ENCODE measurements at places on chromosomes 13 and 19. TPM values are rescaled to one million over a fixed set of nuclear protein-coding genes. Genes with fewer than 3 reads are reported as not detected.

Gene PAK4
- 16.7 TPM for total RNA-seq

Gene CCDC122
- 7.3 TPM for total RNA-seq

Gene GSX1
- not detected for total RNA-seq

Gene CBARP
- total RNA-seq, result 7.6 TPM

Gene CYP2S1
- total RNA-seq, result not detected

Gene EFNB2
- 36.6 TPM for total RNA-seq

Gene TBC1D17
- 36.3 TPM for total RNA-seq

Gene GGACT
- total RNA-seq, result 11.3 TPM

Gene ZNF625
- 11.5 TPM for total RNA-seq

Gene TIMM29
- total RNA-seq, result 24.2 TPM

Gene LRRC25
- total RNA-seq, result not detected

Gene MEGF8
- 54.4 TPM for total RNA-seq

Gene NKPD1
- 0.13 TPM for total RNA-seq

Gene SRRM5
- total RNA-seq, result 0.27 TPM

Gene HSPBP1
- total RNA-seq, result 22.7 TPM

Gene RNF17
- total RNA-seq, result not detected

Gene SLC7A9
- total RNA-seq, result 0.35 TPM

Gene OR4F17
- total RNA-seq, result not detected

Gene DIAPH3
- total RNA-seq, result 20.7 TPM

Gene C13orf42
- total RNA-seq, result not detected

Gene GRIN2D
- 2.4 TPM for total RNA-seq

Gene TNFRSF19
- 1.2 TPM for total RNA-seq

Gene CLIP3
- total RNA-seq, result 53.8 TPM

Gene TSEN34
- 39.6 TPM for total RNA-seq

Gene KCNN4
- 3.3 TPM for total RNA-seq

Gene KLK15
- total RNA-seq, result not detected

Gene NACC1
- total RNA-seq, result 45.2 TPM

Gene ALDH16A1
- total RNA-seq, result 23.2 TPM

Gene PRSS57
- not detected for total RNA-seq
